GM10248 (cell line): ENCODE measurements at places on chromosomes 12 and 14.

DNA sequence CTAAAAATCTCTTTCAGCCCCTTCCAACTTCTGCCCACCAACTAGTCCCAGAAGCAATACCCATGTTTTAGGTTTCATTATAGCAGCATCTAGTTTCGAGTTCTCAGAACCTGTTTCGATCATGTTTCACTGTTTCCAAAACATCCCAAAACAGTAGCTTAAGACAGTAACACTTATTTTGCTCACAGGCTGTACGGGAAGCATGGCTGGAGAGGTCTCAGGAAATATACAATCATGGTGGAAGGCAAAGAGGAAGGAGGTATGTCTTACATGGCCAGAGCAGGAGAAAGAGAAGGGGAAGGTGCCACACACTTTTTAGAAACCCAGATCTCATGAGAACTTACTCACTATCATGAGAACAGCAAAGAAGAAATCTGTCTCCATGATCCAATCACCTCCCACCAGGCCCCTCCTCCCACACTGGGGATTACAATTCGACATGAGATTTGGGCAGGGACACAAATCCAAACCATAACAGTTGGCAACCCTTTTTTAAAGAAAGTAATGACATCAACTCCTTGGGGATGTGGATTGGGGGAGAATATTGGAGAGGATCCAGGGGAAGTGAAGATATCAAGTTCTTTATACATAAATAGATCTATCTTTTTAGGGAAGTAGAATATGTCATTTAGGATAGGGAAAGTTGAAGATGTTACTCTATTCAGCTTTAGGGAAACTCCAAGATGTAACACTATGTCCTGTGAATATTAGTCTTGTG is 269.9 kb upstream of the PLEKHG7 start:
- DNase-seq: no peak

DNA sequence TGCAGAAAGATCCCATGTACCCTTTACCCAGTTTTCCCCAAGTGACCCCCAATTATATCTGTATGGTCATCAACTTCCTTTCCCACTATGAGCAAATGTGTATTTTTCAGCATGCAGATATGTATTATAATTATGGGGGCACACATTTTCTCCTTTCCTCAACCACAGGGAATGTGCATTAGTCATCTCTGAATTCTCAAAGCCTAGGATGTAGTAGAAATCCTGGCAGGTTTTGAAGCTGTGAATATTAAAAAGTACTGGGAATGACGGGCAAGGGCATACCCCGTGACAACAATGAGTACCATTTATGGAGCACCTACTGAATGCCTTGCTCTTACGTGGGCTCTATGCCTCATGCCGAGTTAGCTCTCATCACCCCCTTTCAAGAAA is 71.5 kb downstream of the VWF start:
- DNase-seq: no peak

GRCh38 chr12:123576611-123577010 is 7.7 kb upstream of the TMED2 start:
- DNase-seq: no peak

GRCh38 chr14:69553252-69553651 is 21.4 kb downstream of the CCDC177 start:
- no peak for DNase-seq

DNA sequence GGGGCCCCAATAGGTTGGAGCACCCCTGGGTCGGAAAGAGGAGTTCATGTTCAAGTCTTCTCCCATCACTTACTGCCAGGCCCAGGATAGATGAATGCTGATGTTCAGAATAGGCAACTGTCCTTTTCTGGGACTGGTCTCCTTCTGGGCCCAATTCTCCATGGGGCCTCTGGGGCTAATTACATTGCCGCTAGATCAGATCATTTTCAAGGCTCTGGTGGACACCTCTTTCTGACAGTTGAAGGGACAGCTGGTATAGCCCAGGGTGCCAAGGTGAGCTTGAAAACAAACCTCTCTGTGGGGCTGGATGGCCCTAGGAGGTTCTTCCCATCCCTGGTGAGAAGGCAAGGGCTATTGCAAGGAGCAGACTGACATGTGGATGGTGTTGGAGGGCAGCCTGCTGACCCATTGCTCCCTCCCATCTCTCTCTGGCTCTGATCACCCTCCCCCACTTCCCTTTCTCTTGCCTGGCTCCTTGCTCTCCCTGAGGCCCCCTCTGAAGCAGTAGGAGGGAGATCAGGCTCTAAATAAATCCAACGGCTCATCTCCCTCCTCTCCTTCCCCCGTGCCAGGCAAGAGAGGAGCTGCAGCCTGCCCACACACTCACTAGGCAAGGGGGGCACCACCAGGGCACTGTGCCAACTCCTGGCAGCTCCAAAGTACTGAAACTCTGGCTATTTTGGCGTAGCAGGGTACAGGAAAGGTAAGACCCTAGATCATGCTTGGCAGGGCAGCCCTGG is 1.9 kb downstream of the CACNB3 start:
- DNase-seq: no peak

DNA sequence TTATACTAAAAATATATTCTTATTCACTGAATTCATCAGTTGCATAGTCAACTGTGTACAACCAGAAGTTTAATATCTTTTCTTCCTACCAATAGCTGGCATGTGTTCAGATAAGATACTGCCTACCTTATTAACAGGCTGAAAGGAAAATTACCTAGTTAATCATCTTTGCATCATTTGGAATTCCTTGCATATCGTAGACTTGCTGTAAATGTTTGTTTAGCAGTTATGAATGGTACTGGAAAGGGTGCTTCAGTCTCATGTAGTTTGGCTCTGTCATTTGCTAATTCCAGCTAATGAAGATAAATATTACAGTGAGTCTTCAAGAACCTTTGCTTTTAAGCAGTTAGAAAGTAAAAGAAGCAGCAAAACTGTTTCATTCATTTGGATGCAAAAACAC is 84.4 kb downstream of the PPHLN1 start:
- DNase-seq: no peak

DNA sequence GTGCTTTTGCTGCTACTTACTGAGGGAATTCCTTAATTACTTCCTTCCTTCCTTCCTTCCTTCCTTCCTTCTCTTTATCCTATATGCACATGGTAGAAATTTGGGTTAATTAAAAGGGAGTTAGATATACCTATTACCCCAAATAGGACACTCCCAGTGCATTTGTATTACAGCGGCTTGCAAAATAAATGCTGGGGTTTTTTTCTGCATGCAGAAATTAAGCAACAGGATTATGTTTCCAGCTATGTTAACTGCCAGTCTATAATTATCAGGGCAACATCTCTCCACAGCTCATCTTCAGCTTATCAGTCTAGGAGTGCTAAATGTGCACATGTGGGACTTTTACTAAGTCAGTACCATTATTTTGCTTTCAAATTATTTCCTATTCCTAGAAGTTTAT is 132.9 kb upstream of the SLC35F4 start:
- DNase-seq: no peak

DNA sequence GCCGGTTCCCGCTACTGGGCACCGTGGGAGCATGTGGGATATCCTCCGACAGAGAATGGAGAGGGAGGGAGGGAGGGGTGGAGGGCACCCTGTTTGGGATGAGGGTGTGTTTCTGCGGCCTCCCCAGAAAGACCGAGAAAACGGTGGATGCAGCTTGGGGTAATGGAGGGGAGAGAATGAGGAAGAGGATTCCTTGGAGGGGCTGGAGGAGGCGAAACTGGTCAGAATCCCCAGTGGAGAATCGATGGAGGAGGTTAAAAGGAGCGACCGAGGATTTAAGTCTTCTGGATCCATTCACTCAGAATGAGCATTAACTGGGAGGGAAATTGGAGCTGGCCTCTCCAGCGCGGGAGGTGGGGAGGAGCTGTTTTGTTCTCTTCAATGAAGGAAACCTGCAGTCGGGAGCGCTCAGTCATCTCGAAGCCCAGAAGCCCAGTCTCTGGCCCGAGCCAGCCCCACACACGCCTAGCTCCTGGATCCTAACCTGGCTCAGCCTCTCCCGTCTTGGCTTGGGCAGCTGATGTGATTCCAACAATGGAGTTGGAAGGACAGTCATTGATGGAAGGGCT is 581 bp downstream of the ARG2 start:
- no peak for DNase-seq

DNA sequence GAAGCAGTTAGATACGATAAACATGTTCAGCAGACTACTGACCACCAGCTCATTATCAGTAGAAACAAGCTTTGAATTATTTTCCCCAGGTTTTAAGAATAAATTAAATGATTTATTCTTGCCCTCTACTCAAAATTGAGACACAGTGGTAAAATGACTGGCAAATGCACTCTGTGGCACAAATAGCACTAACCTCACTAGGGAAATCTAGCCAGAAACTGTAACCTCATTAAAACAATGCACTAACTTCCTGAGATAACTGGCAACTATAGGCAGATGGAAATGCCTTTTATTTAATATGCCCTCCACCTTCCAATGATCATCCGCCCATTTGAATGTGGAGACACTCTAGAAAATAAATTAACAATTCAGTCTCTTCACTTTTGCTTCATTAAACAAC is 33.2 kb downstream of the CPNE8 start:
- no peak for DNase-seq

DNA sequence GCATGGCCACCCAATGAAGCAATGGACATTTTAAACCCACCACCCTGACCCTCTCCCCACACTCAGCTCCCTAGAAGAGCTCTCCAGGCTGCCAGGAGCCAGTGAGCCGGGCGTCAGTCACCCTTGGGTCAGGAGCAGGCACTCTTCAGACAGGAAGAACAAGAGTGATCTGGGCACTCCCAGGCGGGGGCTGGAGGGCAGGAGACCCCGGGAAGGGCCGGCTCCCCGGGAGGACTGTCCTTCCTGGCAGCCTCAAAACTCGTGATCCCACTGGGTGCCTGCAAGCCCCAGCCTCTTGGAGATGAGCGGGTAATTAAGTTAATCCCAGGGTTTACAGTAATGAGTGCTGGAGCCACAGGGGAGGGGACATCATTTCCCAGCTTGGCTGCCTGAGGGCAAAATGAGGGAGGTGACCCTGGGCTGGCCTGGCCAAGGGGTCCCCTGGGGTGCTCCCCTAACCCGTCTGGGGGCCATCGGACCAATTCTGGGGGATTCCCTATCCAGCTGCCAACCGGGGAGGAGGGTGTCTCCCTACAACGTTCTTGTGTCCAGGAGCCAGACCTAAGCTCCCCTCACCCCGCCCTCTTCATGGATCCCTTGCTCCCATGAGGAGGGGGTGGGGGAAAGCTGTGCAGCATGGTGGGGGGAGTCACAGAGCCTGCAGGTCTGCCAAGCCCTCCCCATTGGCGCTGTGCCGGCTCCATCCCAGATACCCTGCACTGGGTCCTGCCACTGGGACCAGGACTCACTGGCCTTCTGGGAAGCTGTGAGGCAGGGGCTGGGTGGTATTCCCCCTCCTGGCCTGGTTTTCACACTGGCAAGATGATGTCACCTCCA is 59.2 kb downstream of the CCNK start:
- no peak for DNase-seq

DNA sequence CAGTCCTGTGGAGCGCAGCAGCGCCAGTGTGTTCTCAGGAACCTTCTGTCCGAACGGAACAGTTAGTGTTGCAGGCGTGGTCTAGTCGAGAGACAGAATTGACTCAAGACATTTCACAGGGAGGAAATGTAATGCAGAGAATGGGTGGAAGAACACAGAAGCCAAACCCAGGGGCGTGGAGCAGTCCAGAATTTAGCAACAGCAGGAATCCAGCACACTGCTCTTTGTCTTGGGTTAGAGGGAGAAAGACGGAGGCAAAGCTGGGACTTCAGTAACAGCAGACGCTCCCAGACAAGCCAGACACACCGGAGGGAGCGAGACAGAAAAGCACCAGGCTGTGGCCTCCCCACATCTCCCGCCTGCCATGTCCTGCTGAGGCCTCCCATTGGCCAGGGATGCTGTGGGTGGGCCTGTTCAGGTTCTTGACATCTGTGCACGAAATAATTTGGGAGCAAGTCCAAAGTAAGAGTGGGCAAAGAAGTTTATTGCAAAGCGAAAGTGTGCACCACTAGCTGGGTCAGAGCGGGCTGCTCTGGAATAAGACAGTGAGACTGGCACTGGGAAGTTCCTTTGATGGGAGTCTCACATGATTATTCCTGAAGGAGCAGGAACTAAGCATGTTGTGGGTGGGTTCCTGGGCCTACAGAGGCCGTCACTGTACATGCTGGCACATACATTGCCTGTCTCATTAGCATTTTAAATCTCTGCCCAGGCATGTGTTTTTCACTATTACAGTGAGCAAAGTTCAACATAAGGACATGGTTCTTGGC is 339.3 kb upstream of the SFSWAP start:
- DNase-seq: no peak

- no peak for DNase-seq
Measured at GRCh38 chr12:132476038-132476414, 13.9 kb upstream of the FBRSL1 start.

GRCh38 chr12:49170924-49171323 is 18.0 kb downstream of the TUBA1A start:
- DNase-seq: no peak

GRCh38 chr12:53054112-53054878 is 4.4 kb downstream of the TNS2 start:
- DNase-seq: peak; percentile 95

- no peak for DNase-seq
Measured at GRCh38 chr14:76181546-76181945, 29.8 kb downstream of the GPATCH2L start.

GRCh38 chr14:37844614-37845013 is 249.2 kb downstream of the TTC6 start:
- no peak for DNase-seq

DNA sequence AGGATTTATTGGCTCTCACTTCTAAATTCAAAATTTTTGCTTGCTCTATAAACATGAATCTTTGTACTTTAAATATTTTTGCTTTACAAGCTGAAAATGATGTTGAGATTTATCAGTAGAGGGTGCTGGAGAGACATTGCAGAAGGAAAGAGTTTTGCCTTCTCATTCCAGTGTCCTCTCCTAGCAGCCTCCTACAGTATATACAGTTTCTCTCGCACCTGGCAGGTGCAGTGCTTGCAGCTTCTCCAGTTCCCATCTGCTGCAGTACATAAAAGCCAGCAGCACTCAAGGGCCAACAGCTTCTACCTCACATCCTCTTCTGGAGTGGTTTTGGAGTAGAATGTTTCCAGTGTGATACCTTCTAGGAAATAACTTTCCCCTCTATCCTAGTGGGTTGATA is 601.8 kb upstream of the ATXN7L3B start:
- DNase-seq: no peak

DNA sequence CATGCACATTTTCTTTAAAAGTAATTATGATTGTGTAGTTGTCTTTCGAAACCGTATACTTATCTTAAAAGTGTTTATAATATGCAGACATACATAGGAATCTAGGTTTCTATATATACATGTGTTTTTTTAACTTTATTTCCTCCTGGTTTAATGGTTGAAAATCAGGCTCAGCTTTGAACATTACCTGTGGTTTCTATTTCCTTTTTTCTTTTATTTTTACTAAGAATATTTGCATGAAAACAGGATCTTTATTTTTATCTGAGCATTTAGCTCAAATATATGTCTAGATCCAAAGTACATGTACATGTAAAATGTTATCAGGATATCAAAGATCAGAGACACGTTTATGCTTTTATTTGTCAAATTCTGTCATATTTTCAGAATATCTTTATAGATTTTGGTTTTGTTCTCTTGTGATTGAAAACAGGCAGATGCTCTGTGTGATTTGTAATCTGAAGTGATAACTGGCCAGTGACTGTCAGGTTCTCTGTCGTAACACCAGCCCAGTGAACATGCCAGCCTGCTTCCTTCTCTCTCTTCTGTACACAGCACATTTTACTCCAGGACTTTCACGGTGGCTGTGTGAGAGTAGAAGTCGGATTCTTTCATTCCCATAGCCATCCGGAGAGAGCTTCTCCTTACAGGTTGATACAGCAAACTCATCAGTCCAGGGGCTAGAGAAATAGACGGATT is 13.7 kb downstream of the TCTN1 start:
- no peak for DNase-seq
